ENCODE measurements at places on chromosomes 5 and 9.

DNA sequence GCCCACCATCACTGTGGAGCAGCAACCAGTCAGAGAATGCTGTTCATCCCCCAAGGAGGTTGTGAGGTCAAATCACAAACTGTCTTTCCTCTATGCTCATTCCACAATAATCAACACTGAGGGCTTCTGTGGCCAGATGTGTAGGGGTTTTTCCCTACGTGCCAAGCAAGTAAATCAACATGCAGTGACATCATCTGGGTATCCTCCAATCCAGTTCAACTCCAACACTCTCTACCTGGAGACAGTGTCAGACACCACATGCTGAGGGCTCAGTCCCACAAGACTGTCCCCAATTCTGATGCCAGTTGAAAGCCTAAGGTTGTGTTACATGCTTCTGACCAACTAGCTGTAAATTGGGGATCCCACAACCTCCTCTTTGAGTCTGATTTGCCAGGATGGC, 57.3 kb upstream of the DMRT1 start:
- no peak for DNase-seq

- no peak for DNase-seq
These were observed 472.9 kb downstream of the PRELID2 start for GRCh38 chr5:145362266-145362665.

DNA sequence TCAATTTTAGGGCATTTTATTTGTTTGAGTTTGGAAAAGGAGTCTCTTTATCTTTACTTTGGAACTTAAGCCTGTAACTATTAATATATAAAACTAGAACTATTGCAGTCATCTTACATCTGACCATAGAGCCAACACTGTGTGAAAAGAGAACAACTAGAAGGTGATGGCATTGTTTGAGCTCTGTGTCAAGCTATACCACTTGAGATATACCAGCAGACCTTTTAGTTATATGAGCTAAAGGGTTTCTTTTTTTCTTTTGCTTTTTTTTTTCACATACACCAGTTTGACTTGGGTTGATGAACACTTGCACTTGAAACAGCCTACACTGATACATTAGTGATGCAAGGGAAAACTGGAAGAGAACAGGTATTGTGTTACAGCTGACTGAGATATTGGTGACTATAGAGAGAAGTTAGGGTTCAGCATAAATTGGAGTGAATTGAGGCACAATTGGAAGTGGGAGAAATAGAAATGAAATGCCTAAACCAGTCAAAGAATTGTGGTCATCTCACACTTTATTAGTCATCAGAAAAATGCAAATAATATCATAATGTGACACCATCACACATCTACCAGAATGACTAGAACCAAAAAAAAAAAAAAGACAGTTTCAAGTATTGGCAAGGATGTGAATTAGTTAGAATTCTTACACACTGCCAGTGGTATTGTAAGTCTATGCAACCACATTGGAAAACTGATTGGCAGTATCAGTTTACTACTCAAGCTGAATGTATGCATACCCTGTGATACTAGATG, 60.9 kb downstream of the ADRB2 start:
- no peak for DNase-seq

DNA sequence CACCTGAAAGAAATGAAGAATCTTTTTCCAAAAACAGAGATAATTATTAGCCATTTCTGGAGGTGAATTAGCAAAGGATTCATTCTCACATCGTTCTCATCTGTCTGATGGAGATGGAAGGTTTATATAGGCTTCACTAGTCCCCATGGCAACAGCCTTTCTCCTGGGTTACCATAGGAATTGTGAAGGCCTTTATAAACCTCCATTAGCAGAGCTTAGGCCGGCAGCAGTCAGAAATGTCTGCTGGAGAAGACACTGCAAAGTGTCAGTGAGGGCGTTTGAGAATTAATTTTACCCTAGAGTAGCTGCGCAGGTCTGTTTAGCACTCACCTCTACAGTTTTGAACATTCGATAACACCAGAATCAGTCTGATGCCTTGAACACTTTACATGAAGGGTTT, 290.4 kb upstream of the NR4A3 start:
- DNase-seq, result no peak

GRCh38 chr5:79795764-79796398, 106.2 kb downstream of the CMYA5 start:
- no peak for DNase-seq

DNA sequence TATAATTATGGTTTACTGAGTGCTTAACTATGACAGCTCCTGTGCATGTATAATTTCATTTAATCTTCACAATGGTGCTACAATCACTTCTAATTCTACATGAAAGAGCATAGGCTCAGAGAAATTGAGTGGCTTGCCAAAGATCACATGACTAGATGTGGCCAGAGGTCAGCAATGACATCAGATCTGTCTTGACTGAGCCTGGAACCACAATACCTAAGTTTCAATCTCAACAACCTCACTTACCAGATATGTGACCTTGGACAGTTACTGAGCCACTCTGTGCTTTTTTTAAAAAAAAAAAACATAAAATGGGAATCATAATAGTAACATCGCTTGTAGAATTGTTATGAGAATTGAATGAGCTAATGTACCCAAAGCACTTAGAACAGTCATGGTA, 130.7 kb downstream of the TRIM32 start:
- no peak for DNase-seq

DNA sequence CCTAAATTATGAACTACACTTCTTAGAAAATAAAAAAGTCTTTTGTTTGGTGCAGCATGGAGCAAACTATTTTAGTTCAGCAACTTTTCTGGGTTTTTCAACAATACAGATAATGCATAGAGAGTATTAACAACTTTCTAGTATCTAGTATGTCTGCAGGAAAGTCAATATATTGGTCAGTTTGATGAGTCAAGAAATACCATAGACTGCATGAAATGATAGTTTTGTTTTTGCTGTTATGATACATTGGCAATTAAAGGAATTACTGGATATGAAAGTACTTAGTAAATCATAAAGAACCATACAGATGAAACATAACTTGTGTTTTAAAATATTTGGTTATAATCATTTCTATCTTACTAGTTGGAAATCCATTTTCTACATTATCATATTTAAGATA, 173.5 kb downstream of the GIN1 start:
- DNase-seq, result no peak

DNA sequence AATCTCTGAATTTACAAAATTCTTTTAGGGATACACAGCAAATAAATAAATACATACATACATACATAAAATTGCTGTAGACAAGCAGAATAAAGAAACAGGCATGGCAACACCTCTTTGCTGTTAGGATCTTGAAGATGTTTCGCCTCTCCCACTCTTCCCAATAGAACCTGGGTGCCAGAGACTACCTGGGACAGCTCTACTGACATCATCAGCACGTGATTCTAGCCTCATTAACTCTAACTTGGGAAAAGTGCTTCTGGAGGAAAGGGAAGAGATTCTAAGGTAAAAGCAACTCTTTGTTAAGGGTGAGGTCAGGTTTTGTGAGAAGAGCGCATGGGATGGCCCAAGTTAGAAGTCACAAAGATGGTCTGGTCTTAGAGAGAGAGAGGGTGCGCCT, 339.1 kb downstream of the RFX3 start:
- DNase-seq, result no peak

- no peak for DNase-seq
These were observed 726.0 kb downstream of the DNAH5 start for GRCh38 chr5:13218518-13218917.

DNA sequence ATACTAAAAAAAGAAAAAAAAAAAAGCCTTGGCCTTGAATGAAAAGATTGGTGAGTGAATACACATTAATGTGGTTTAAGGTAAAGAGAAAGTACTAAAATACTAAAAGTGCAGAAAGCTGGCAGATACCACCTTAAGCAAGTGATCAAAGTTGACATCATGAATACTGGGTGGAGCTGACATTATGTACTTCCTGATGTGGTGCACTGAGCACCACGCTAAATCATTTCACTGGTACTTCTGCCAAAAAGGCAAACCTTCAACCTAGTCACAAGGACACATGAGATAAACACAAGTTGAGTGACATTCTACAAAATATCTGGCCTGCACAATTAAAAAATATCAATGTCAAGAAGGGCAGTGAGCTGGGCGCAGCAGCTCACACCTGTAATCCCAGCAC, 33.8 kb upstream of the PANK3 start:
- no peak for DNase-seq

DNA sequence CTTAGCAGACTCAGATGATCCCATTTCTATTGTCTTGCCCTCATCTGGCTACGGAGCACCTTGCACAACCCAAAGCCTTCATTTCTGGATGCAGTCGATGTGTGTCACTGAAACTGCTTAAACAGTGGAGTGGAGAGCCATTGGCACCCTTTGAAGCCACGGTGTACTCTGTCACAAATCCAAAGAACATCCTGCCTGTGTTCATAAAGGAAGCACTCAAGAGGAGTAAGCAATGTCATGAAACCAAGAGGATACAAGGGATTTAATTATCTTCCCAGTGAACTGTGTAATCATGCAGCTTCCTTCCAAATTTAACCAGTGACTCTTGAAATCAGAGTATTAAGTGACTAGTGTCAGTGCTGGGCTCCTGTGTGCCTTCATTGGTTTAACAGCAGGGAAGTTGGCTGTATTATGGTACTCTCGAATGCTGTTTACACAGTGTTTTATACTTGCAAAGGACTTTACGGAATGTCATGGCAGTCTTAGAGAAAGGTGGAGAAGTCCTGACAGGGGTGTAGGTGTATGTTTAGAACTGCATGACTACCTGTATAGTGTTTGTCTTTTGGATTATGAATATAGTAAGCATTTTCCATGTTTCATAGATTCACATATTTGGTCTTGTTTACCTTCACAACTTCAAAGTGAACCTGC, 41.9 kb downstream of the CD180 start:
- DNase-seq, result no peak

DNA sequence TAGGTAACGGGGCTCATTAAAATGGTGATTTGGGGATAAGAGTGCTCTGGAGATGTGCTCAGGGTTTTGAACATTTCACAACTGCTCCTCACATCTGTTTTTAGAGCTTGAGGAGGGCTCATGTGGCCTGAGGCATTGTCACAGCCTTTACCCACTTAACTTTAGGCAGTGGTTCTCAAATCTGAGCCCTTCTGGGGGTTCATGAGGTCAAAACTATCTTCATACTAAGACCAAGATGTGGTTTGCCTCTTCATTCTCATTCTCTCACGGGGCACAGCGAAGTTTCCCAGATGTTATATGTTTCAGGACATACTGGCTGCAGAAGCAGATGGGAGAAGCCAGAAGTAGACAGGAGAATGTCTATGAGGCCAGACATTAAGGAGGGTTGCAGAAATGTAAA, 38.4 kb downstream of the STXBP1 start:
- no peak for DNase-seq
